ENCODE measurements at places on chromosomes 12 and 14. TPM values are rescaled to one million over a fixed set of nuclear protein-coding genes. Genes with fewer than 3 reads are reported as not detected.
A peak's percentile ranks its signal among the peaks of the same experiment; 100 is the strongest.

CCDC175 gene
- total RNA-seq, result not detected

SLC25A47 gene
- not detected for total RNA-seq

FIGNL2 gene
- 0.30 TPM for total RNA-seq

OAS2 gene
- total RNA-seq, result 86.4 TPM

ACVRL1 gene
- total RNA-seq, result not detected

- H3K27me3 ChIP-seq, result no peaks in the 10 kb centered on the region
- H3K27ac ChIP-seq, result no peak overlapping the region
- no peaks in the 10 kb centered on the region for H3K4me1 ChIP-seq
- no peak overlapping the region for H3K4me3 ChIP-seq
Measured at GRCh38 chr12:119840582-119840981, 36.5 kb downstream of the CIT start.

GRCh38 chr12:120538281-120539156 is 4.4 kb downstream of the RNF10 start:
- peaks cover 47% of the 10 kb centered on the region for H3K4me1 ChIP-seq
- peak overlapping the region; percentile 75 for H3K27ac ChIP-seq
- DNase-seq, result no peak
- H3K27me3 ChIP-seq, result no peaks in the 10 kb centered on the region

- peaks cover 20% of the 10 kb centered on the region for H3K27me3 ChIP-seq
- H3K4me3 ChIP-seq, result no peak overlapping the region
- peaks cover 1% of the 10 kb centered on the region for H3K4me1 ChIP-seq
- H3K27ac ChIP-seq, result no peak overlapping the region
- H3K36me3 ChIP-seq, result no peaks in the 10 kb centered on the region
Measured at GRCh38 chr12:75836533-75836932, 195.0 kb downstream of the PHLDA1 start.

DNA sequence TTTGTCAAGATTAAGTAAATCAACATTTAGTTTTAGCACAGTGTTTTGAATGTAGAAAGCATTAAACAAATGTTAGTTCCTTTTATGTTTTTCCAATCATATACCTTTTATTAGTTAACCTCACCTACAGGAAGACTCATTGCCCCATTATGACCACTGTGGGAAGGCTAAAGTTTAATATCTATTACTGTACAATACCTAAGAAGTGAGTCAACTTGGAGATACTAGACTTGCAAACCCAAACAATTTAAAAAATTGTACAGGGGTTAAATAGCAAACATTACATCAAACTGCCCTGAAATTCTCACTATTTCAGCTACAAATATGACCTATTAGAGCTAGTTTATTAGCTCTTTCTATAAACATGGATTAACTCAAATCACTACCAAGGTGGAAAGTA is 8.6 kb upstream of the G2E3 start:
- H3K27ac ChIP-seq, result no peak overlapping the region
- H3K27me3 ChIP-seq, result peaks cover 16% of the 10 kb centered on the region
- peaks cover 4% of the 10 kb centered on the region for H3K4me1 ChIP-seq
- no peak for DNase-seq
- no peak overlapping the region for H3K4me3 ChIP-seq

DNA sequence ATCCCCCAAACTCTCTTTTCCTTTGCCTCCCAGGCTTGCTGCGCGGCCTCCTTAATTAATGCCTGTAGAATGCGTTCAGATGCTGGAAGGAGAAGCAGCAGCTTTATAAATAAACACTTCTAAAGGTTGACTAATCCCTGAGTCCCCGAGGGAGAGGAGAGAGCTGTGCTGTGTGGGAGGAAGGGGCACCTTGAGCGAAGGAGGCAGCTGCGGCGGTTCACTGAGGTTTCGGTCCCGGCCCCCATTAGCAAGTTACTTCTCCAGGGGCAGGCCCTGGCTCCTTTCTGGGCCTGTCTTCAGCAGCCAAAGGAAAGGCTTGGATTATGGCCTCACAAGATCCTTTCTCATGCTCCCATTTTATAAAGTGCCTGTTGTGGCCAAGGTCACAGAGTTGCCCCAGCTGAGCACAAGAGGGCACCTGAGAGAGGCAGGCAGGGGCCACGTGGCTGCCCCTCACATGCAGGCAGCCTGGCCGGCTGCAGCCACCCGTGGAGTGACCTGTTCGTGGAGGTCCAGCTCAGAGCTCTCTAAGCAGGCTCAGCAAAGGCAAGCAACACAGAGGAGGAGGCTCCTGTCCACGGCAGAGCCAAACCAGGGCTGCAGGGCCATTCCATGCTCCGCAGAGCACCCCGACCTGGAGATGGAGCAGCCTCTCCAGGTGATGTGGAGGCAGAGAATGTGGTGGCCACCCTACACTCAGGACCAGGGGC is 15.0 kb upstream of the CACNA2D4 start:
- no peak for DNase-seq
- H3K4me1 ChIP-seq, result no peaks in the 10 kb centered on the region
- H3K4me3 ChIP-seq, result no peak overlapping the region
- no peaks in the 10 kb centered on the region for H3K36me3 ChIP-seq
- H3K27ac ChIP-seq, result no peak overlapping the region

- H3K4me3 ChIP-seq, result no peak overlapping the region
- no peak overlapping the region for H3K27ac ChIP-seq
- no peak for DNase-seq
Measured at GRCh38 chr12:58509116-58509885, 411.0 kb downstream of the LRIG3 start.

DNA sequence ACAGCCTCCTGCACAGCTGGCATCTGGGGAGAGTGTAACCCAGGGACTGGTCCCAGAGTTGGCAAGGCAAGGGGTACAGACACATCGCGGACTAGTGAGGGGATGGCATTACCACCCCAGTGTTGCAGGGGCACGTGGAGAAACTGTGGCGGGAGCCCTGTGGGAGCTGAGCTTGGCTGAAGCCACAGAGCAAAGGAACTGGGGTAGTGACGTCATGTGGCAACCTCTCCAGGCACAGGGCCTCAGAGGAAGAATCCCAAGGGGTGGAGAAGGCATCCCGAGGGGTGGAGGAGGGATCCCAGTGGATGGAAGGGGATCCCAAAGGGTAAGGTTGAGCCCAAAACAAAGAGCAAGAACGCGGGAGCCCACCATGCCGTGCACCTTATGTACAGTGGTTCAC is 70.1 kb downstream of the GSC start:
- no peaks in the 10 kb centered on the region for H3K36me3 ChIP-seq
- no peaks in the 10 kb centered on the region for H3K27me3 ChIP-seq
- H3K4me3 ChIP-seq, result no peak overlapping the region
- DNase-seq, result no peak
- no peaks in the 10 kb centered on the region for H3K4me1 ChIP-seq
- H3K27ac ChIP-seq, result no peak overlapping the region

- peak overlapping the region; percentile 87 for H3K4me3 ChIP-seq
- peak; percentile 51 for DNase-seq
- H3K27me3 ChIP-seq, result no peaks in the 10 kb centered on the region
- H3K4me1 ChIP-seq, result peaks cover 26% of the 10 kb centered on the region
- peak overlapping the region; percentile 76 for H3K27ac ChIP-seq
Measured at GRCh38 chr12:48924617-48925303, 532 bp downstream of the FKBP11 start.

GRCh38 chr12:101078536-101079285 is 131.3 kb downstream of the SLC5A8 start:
- H3K36me3 ChIP-seq, result no peaks in the 10 kb centered on the region
- no peak overlapping the region for H3K27ac ChIP-seq
- H3K4me1 ChIP-seq, result peaks cover 20% of the 10 kb centered on the region

- peaks cover 57% of the 10 kb centered on the region for H3K36me3 ChIP-seq
- peak overlapping the region; percentile 99 for H3K4me3 ChIP-seq
- no peak for DNase-seq
- no peaks in the 10 kb centered on the region for H3K27me3 ChIP-seq
- H3K4me1 ChIP-seq, result peaks cover 27% of the 10 kb centered on the region
Measured at GRCh38 chr12:56115329-56115728, 1.1 kb upstream of the RPL41 start.

- no peak overlapping the region for H3K4me3 ChIP-seq
- H3K36me3 ChIP-seq, result no peaks in the 10 kb centered on the region
- H3K27me3 ChIP-seq, result peaks cover 43% of the 10 kb centered on the region
Measured at GRCh38 chr12:26135010-26135420, 10.2 kb upstream of the BHLHE41 start.

DNA sequence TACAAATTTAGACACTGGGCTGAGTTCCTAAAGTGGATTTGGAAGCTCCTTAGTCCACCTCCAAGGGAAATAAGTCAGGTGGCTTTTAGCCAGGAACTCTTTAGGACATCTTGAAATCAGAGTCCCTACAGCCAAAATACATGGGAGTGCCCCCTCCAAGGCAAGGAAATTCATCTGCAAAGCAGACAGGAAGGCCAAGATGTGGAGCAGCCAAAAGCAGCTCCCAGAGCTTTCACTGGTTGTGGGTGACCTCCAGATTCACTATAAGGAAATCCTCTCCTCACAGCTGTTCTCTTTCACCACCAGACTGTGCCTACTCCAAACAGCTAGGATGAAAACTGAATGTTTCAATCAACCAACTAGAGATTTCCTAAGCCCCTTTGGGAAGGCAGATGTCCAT is 6.6 kb downstream of the TTC9 start:
- peaks cover 70% of the 10 kb centered on the region for H3K4me1 ChIP-seq
- H3K4me3 ChIP-seq, result no peak overlapping the region
- H3K27me3 ChIP-seq, result no peaks in the 10 kb centered on the region
- H3K27ac ChIP-seq, result no peak overlapping the region
- peaks cover 58% of the 10 kb centered on the region for H3K36me3 ChIP-seq
